ENCODE measurements at places on chromosomes 5 and 9.
A peak's percentile ranks its signal among the peaks of the same experiment; 100 is the strongest.

GRCh38 chr9:76526026-76526425, 67.0 kb downstream of the GCNT1 start:
- DNase-seq: no peak

DNA sequence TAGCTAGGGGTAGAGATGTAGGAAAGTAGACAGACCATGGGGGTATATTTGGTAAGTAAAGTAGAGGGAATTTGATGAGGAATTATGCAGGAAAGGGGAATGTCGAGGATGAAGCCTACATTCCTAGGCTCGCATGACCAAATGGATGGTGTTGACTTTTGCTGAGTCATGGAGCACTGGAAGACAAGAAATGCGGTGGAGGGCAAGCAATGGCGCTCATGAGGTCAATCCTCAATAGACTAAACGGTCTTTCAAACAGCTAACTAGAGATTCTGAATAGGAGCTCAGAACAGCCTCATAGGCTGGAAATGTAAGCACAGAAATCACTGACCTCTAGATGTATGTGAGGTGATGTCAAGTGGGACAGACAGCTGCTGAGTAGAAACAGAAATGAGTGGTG, 50.7 kb upstream of the FST start:
- DNase-seq: no peak

- DNase-seq: peak; percentile 27
These were observed 431 bp downstream of the BNC2 start for GRCh38 chr9:16869882-16870595.

- peak; percentile 30 for DNase-seq
These were observed 11.7 kb upstream of the IRF1 start for GRCh38 chr5:132501961-132502931.

DNA sequence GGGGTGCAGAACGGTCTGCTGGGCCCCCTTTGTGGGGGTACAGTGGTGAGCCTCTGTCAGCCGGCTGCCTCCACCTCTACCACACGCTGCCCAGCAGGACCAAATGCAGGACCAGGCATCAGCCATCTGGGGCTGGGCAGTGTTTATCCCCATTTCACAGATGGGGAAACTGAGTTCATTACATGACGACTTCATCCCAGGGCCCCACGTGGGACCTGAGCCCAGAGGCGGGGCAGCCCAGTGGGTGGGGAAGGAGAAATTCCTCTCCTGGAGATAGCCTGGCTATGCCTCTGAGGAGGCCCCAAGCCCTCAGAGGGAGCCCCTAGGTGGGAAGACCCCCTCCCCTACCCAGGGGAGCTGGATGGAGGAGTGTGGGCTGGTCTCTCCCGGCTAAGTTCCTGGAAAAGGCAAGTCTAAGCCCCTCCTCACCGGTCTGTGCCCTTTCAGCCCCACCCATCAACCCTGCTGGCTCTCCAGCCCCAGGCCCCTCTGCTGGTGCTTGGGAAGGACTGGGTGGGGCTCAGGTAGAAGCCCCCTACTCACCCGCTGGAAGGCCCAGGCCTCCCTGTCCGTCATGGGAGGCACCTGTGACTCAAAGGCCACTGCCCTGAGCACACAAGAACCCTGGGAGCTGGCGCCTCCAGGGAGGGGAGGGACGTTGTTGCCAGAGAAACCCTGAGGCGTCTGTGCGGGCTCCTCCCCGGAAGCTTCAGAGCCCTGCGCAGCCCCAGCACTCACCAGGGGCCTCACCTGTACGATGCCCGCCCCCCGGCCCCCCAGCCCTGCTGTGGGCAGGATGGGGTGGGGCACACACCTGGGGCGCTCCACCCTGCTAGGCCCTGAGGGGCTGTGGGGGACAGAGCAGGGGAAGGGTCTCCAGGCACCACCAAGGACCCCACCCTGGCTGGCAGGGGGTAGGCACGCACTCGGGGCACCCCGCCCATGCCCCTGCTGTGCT, 7.4 kb upstream of the CCDC187 start:
- no peak for DNase-seq

DNA sequence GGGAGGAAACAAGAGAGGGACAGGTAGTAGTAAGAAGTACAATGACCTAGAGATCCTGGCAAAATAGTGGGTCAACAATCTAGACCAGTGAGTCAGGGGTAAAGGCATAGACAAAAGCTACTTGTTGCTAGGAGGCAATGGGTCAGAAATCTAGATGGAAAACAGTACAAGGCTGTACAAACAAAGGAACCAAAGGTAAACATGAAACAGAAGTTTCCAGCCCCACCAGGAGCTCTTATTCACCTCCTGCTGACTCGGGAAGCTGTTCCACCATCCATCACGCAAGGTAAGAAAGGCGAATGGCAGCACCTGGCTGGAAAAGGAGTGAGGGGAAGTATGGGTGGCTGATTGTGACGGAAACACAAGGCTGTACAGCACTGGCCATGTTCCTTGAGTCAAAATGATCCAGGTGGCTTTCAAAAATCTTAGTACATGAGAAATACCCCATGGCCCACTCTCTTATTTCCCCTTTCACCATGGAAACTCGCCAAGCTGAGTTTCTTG, 70.5 kb upstream of the RAI14 start:
- DNase-seq: peak; percentile 98

DNA sequence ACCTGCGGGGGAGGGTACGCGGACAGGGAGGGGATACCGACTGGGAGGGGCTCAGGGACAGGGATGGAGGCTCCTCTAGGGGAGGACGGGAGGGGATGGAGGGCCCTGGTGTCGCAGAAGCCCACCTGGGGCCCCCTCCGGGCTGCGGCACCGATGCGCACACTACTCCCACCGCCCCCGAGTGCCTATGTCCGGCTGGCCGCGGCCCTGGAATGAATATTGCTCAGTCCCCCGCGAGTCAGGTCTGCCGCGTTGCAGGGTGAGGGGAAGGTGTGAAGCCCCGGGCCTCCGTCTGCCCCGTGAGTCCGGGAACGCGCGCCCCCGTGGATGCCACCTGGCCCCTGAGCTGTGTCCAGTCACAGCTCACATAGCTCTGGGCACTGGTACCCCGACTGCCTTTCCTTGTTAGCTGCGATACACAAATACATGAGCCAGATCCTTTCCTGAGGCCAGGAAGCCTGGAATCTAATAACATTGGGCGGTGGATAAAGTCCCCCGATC, 44.5 kb upstream of the PRSS3 start:
- peak; percentile 23 for DNase-seq

GRCh38 chr5:92775711-92776615, 805.1 kb downstream of the NR2F1-AS1 start:
- DNase-seq: no peak

DNA sequence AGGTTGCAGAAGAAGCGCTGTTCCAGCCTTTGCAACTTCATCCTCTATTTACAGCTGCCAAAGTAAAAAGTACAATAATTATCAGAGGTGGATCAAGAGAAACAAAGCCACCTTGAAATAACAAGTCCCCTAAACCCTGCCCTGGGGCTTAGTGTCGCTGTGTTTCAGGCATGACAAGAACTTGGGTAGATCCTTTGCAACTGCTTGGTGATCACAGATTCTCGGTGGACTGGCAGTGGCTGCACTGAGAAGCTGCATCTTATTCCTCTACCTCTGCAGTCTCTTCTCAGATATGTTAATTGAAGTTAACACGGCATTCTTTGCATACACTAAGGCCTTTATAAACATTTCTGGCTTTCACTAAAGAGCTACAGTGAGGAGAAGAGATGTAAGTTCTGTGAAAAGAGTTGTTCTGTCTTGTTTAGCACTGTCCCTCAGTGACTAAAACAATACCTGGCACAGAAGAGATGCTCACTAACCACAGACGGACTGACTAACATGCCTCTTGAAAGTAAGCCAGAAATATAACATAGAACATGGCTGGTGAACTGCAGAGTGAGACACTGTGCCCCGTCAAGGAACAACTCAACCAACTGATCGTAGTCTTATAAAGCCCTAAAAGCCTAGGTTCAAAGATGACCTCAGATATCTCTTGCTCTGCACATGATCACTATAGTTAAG, 144.2 kb downstream of the MLLT3 start:
- DNase-seq: no peak

DNA sequence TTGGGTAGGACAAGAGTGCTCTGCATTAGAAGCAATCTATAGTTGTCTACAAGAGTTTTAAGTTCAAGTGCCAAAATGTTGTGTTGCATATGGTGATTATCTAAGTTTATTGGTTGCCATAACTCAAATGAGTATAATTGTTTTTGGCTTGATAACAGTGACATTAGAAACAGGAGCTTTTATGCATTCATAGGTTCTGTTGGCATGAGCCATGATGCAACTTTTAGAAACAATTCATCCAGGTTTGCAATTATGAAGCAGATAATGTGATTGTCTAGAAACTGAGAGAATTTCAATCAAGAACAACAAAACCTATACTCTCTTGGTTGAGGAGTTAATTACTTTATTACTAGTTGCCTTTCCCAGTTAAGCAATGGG, 137.0 kb downstream of the PBX3 start:
- DNase-seq: no peak

DNA sequence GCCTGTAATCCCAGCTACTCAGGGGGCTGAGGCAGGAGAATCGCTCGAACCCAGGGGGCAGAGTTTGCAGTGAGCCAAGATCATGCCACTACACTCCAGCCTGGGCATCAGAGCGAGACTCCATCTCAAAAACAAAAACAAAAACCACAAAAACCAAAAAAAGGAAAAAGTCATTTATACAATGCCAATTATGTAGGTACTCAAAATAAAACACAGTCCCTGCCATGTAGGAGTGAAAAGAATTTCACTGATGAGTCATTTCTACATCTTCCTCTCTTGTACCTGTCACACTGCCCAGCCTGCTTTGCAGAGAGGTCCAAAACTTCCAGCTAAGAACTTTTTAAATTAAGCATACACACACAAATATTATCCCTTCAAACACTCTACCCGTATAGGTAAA, 215.8 kb downstream of the EPB41L4A start:
- DNase-seq: no peak

DNA sequence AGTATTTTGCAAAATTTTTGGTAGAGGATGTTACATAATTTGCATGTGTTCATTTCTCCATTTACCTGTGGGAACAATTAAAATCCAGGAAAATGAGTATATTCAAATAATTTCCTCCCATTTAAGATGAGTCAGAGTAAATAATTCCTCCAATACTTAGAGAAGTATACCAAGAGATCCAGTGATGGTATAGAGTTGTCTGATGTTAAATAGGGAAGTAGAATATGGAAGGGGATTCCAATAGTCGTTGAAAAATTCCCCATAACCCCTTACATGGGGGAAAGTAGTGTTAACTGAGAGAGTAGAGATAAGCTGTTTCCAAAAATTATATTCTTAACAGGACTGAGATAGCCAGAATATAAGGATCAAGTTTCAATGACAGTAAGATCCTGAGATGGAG, 15.7 kb downstream of the CD274 start:
- DNase-seq: no peak

DNA sequence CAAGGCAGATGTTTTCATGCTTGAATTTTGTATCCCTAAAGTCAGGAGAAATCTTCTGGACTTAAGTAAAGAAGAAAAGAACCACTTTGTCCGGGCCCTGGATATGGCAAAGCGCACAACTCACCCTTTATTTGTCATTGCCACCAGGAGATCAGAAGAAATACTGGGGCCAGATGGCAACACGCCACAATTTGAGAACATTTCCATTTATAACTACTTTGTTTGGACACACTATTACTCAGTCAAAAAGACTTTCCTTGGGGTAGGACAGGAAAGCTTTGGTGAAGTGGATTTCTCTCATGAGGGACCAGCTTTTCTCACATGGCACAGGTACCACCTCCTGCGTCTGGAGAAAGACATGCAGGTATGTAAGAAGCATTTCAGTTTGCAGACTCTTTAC, 2.3 kb downstream of the TYRP1 start:
- DNase-seq: no peak

- no peak for DNase-seq
These were observed 128.5 kb downstream of the CHSY3 start for GRCh38 chr5:130032807-130033206.

DNA sequence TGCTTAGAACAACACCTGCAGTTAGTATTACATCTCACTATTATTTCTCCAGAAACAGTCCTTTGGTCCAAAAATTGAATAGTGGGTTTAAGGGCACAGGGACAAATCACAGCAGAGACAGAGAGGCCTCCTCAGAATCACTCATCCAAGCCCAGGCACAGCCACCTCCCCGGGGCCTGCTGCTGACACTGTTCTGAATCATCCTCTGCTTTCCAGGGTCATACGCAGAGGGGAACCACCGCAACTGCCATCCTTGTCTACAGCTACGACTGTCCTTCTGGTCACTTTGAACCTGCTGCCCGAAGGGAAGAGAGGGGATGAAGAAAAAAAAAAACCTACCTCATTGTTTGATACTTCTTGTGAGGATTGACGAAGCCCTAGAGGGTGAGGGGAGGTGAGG, 35.3 kb upstream of the MAN2A1 start:
- no peak for DNase-seq

DNA sequence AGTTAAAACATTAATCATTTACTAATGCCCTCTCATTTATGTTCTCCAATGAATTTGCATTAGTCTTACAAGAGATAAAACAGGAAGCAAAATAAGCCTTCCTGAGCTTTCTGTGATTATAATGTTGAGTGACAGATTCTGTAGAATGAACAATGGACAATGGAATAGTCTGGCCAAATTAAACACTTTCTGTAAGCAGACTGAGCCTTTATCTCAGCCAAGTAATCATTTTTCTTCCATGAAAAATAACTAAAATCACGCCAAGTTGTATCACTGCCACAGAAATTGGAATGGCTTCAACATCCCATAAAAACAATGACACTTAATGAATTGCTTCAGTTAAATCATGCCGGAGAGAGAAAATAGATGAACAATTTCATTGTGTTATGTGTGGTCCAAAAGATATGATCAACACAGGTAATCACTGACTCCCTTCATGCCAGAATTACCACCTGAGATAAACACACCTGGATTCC, 63.0 kb downstream of the TSSK1B start:
- DNase-seq: peak; percentile 82

- DNase-seq: no peak
These were observed 30.8 kb upstream of the AGGF1 start for GRCh38 chr5:76999451-76999850.

- peak; percentile 39 for DNase-seq
These were observed 41.9 kb downstream of the SLC22A5 start for GRCh38 chr5:132411304-132412013.

DNA sequence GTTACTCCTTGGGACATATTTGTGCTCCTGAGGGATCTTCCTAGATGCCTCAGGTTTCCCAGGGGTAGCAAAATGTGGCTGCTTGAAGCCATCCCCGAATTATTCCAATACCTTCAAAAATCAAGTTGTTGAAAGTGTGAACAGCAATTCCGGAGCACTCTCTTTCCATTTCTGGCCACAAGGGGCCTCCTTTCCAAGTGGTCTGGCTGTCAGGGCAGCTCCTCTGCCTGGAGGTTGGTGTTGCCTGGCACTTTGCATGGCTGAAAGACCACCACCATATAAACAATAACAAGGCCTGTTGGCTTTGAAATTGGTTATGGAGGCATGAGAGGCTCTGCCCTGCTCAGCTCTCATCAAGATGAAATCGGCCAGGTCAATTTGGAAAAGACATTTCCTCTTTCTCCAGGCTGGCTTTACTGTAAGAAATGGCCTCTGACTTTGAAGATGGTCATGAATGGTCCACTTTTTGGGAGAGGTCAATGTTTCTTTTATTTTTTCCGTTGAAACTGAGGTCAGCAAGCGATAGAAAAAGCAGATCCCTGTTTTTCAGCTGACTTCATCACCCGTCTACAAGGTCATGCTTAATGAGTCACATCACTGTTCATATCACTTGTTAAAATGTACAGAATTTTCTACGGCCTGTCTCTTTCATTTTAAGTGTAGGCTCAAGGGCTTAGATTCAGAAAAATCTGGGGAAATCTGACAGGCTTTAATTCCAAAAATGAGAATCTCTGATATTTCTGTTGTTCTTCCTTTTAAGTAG, 481.1 kb upstream of the ZNF608 start:
- peak; percentile 50 for DNase-seq

All from dermis blood vessel endothelial cell (primary cell).